Metanephros (tissue), 2 donors: ENCODE measurements at places on chromosomes 3 and 15. TPM values are rescaled to one million over a fixed set of nuclear protein-coding genes. Genes with fewer than 3 reads are reported as not detected.

Gene GRK7
- total RNA-seq, result not detected

Gene DUOX1
- 1.8 TPM for total RNA-seq

Gene RPL39L
- total RNA-seq, result 27.0 TPM

Gene ARNT2
- 42.5 TPM for total RNA-seq

Gene SCN11A
- 1.5 TPM for total RNA-seq

Gene CCR8
- total RNA-seq, result not detected

Gene NLGN1
- total RNA-seq, result 5.4 TPM

Gene SLC27A2
- 38.2 TPM for total RNA-seq

Gene LPP
- total RNA-seq, result 98.2 TPM

Gene SUMF1
- total RNA-seq, result 55.8 TPM

Gene RPP25
- total RNA-seq, result 3.0 TPM

Gene ZNF710
- 14.9 TPM for total RNA-seq

Gene TIMP4
- total RNA-seq, result 2.0 TPM

Gene FRMD5
- total RNA-seq, result 0.82 TPM

Gene SHQ1
- 28.8 TPM for total RNA-seq

Gene WNT7A
- total RNA-seq, result not detected

Gene SCN5A
- total RNA-seq, result 0.76 TPM

Gene CORO2B
- total RNA-seq, result 7.2 TPM

Gene TMEM89
- not detected for total RNA-seq

Gene PDZRN3
- 53.7 TPM for total RNA-seq

Gene CYP1A2
- not detected for total RNA-seq

Gene CFAP161
- total RNA-seq, result 0.58 TPM

Gene CCR2
- total RNA-seq, result 4.7 TPM

Gene ZPLD1
- total RNA-seq, result 0.12 TPM

Gene PSTPIP1
- 14.6 TPM for total RNA-seq

Gene RUVBL1
- 40.8 TPM for total RNA-seq

Gene SNTN
- 0.12 TPM for total RNA-seq

Gene CISH
- 36.6 TPM for total RNA-seq

Gene ADAMTSL3
- 11.9 TPM for total RNA-seq

Gene PP2D1
- not detected for total RNA-seq

Gene FAH
- 23.3 TPM for total RNA-seq

Gene TMPRSS7
- not detected for total RNA-seq

Gene SERF2
- total RNA-seq, result 264 TPM

Gene GAP43
- total RNA-seq, result 1.1 TPM

Gene FILIP1L
- total RNA-seq, result 16.6 TPM

Gene SLCO2A1
- total RNA-seq, result 17.1 TPM

Gene MINAR1
- total RNA-seq, result 1.1 TPM

Gene C3orf85
- total RNA-seq, result 3.6 TPM

Gene BLM
- 6.5 TPM for total RNA-seq

Gene DLEC1
- total RNA-seq, result 2.4 TPM

Gene TEX55
- not detected for total RNA-seq

Gene MAP3K13
- 43.4 TPM for total RNA-seq
